ENCODE measurements at places on chromosomes 3 and 15.

- H3K27ac ChIP-seq: no peak overlapping the region
- H3K4me1 ChIP-seq: no peaks in the 10 kb centered on the region
- no peak for DNase-seq
- H3K27me3 ChIP-seq: no peaks in the 10 kb centered on the region
- peaks cover 31% of the 10 kb centered on the region for H3K36me3 ChIP-seq
These were observed 13.8 kb downstream of the EIF3J start for GRCh38 chr15:44550734-44551133.

- H3K36me3 ChIP-seq: no peaks in the 10 kb centered on the region
- H3K27me3 ChIP-seq: no peaks in the 10 kb centered on the region
- DNase-seq: no peak
- H3K4me1 ChIP-seq: no peaks in the 10 kb centered on the region
These were observed 5.5 kb upstream of the SACM1L start for GRCh38 chr3:45683417-45684326.

GRCh38 chr3:178465260-178466180, 70.7 kb upstream of the KCNMB2 start:
- no peaks in the 10 kb centered on the region for H3K27me3 ChIP-seq
- no peak overlapping the region for H3K27ac ChIP-seq
- DNase-seq: no peak
- H3K4me1 ChIP-seq: no peaks in the 10 kb centered on the region

DNA sequence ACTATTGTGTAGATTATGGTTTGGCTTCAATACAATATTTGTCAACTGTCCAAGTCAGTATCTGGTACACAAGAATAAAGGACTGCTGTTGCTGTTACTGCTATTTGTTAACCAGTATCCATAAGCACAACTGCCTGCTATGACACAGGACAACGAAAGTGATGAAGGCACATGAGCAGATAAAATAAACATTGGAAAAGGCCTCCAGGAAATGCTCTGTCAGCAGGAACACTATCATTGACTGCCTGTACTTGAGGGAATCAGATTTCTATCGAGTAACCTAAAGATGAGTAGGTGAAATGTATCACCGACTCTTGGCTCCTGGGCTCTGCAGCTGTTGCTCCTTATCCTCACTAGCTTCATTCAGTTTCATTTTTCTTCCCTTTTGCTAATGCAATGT, 56.5 kb downstream of the FMN1 start:
- no peaks in the 10 kb centered on the region for H3K27me3 ChIP-seq
- no peaks in the 10 kb centered on the region for H3K36me3 ChIP-seq
- DNase-seq: no peak
- H3K27ac ChIP-seq: no peak overlapping the region

GRCh38 chr3:9411302-9411701, 13.9 kb downstream of the SETD5 start:
- no peaks in the 10 kb centered on the region for H3K36me3 ChIP-seq
- peaks cover 5% of the 10 kb centered on the region for H3K4me1 ChIP-seq
- no peak for DNase-seq
- H3K4me3 ChIP-seq: no peak overlapping the region

- no peak for DNase-seq
- H3K27me3 ChIP-seq: no peaks in the 10 kb centered on the region
These were observed 314.7 kb upstream of the CNTN4 start for GRCh38 chr3:1783995-1784394.

- H3K27me3 ChIP-seq: no peaks in the 10 kb centered on the region
- no peak overlapping the region for H3K4me3 ChIP-seq
- H3K27ac ChIP-seq: no peak overlapping the region
- DNase-seq: no peak
- H3K36me3 ChIP-seq: no peaks in the 10 kb centered on the region
These were observed 1297.6 kb upstream of the ALCAM start for GRCh38 chr3:104069114-104069513.

DNA sequence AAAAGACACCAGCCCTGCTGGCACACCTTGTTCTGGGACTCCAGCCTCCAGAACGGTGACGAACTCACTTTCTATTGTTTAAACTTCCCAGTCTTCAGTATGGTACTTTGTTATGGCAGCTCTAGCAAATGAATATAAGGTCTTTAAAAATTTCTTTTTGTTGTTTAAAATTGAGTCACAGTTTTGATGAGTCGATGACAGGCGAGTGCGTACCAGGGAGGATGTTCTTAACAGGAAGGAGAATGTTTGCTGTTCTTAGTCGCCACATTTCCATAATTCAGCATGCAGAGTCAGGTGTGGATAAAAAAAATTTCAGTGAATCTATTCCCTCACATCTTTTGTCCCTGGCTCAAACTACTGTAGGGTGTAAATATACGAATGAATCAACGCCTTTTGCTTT, 12.4 kb downstream of the DNASE1L3 start:
- H3K36me3 ChIP-seq: no peaks in the 10 kb centered on the region
- H3K4me3 ChIP-seq: no peak overlapping the region

DNA sequence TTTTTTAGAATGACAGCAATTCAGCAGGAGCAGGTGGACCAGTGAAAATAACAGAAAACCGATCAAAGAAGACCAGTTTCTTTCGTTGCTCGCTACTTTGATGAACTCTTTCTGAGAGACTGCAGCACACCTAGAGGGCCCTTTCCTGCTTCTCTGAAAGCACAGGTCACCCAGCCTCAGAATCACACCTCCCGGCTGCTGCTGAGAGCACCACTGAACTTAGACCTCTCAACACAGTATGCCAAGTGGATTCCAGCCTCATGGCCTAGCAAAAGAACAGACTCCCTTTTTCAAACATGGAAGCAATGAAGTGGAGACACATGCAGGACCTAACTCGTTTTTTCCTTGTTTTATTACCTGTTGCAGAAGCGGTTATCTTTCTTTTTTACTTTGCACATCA, 13.9 kb upstream of the APH1B start:
- H3K4me3 ChIP-seq: no peak overlapping the region
- no peak overlapping the region for H3K27ac ChIP-seq
- H3K27me3 ChIP-seq: no peaks in the 10 kb centered on the region
- H3K36me3 ChIP-seq: no peaks in the 10 kb centered on the region
- no peaks in the 10 kb centered on the region for H3K4me1 ChIP-seq
- DNase-seq: no peak

- no peaks in the 10 kb centered on the region for H3K27me3 ChIP-seq
- H3K4me1 ChIP-seq: no peaks in the 10 kb centered on the region
- H3K36me3 ChIP-seq: no peaks in the 10 kb centered on the region
- no peak for DNase-seq
- no peak overlapping the region for H3K4me3 ChIP-seq
These were observed 65.3 kb upstream of the PSMD6 start for GRCh38 chr3:64088408-64089205.

GRCh38 chr3:66633402-66634381, 132.9 kb upstream of the LRIG1 start:
- H3K4me3 ChIP-seq: no peak overlapping the region
- no peak for DNase-seq
- H3K27me3 ChIP-seq: no peaks in the 10 kb centered on the region
- no peaks in the 10 kb centered on the region for H3K36me3 ChIP-seq
- no peak overlapping the region for H3K27ac ChIP-seq

GRCh38 chr3:107239703-107240102, 137.5 kb upstream of the CCDC54 start:
- no peak overlapping the region for H3K4me3 ChIP-seq
- H3K4me1 ChIP-seq: 0 out of 2 replicates have a peak, but pooled peaks cover 5% of the 10 kb centered on the region
- DNase-seq: no peak
- H3K36me3 ChIP-seq: no peaks in the 10 kb centered on the region
- no peak overlapping the region for H3K27ac ChIP-seq

DNA sequence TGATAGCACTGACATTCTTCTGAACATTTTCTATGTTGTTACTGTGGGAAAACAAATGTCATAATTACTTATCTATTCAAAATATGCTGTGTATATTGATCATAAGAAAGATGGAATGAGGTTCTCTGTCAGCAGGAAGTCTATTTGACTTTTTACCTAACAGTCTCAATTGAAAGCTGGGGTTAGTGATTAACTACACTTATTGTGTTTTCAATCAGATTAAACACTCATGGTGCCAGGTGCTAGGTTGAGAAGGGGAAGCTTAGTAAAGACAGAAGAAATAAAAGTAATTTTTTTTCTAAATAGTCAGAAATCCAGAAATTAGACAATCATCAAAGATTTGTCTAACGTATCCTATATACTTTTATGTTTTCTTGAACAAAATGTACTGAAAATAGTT, 281.0 kb upstream of the NR2E3 start:
- no peak overlapping the region for H3K27ac ChIP-seq
- no peak overlapping the region for H3K4me3 ChIP-seq
- no peaks in the 10 kb centered on the region for H3K4me1 ChIP-seq
- no peaks in the 10 kb centered on the region for H3K36me3 ChIP-seq
- DNase-seq: no peak

DNA sequence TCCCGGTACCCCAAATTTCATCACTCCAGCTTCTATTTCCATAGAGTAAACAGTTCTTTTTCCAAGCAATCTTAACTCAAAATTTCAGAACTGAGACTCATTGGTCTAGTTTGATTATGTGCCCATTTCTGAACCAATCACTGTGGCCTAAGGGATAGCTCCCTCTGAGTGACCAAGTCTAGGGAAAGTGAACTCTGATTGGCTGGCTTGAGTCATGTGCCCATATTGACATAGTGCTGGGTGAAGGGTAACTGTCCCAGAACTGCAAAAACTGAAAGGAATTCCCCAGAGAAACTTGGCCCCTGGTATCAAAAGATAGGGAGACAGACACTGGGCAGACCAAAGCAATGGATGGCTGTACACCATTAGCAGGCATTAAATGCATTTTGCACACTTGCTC, 171.2 kb upstream of the WNT5A start:
- DNase-seq: no peak
- no peak overlapping the region for H3K4me3 ChIP-seq
- H3K4me1 ChIP-seq: no peaks in the 10 kb centered on the region
- no peaks in the 10 kb centered on the region for H3K36me3 ChIP-seq
- no peak overlapping the region for H3K27ac ChIP-seq
- no peaks in the 10 kb centered on the region for H3K27me3 ChIP-seq

DNA sequence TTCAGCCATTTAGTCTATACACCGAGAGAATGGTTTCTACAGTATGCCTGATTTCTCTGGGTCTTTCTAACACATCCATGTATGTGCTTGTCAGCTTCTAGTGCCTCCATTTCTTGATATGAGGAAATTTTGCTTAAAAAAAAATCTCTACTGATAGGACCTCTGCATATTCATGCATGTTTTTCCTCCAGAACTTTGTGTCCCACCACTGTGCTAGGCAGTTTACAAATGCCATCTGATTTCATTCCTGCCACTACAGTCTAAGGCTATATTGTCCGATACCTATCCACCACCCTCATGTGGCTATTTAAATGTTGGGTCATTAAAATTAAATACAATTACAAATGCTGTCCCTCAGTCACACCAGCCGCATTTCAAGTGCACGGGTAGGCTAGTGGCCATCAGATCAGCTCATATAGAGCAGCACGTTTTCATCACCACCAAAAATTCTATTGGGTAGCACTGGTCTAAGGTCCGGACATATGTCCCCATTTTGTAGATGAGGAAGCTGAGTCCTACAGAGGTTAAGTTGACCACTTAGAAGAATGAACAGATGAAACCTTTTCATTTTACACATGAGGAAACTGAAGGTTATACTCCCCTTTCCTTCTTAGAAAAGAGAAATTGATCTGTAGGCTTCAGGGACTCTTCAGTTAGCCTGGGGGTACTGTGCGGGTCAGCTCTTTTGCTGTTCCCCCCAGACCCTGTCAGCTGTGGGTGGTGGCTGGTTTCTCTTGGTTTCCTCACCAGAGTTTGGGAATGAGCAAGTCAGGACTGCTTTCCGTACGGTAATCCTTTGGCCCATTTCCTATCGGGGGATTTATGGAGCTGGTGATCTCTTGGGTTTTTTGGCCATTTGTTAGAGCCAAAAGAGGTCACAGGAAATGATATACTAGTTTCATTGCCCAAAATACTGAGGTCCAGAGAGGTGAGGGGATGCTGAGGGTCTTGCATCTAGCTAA, 56.5 kb downstream of the SMAD3 start:
- DNase-seq: no peak
- H3K27ac ChIP-seq: peak overlapping the region; percentile 100
- no peak overlapping the region for H3K4me3 ChIP-seq
- H3K27me3 ChIP-seq: no peaks in the 10 kb centered on the region
- no peaks in the 10 kb centered on the region for H3K36me3 ChIP-seq
- peaks cover 97% of the 10 kb centered on the region for H3K4me1 ChIP-seq

GRCh38 chr3:122294359-122294758, 30.7 kb upstream of the CSTA start:
- H3K27ac ChIP-seq: no peak overlapping the region
- no peak overlapping the region for H3K4me3 ChIP-seq
- no peaks in the 10 kb centered on the region for H3K4me1 ChIP-seq
- peaks cover 6% of the 10 kb centered on the region for H3K27me3 ChIP-seq
- DNase-seq: no peak

- H3K27ac ChIP-seq: no peak overlapping the region
- H3K36me3 ChIP-seq: no peaks in the 10 kb centered on the region
These were observed 3.7 kb downstream of the ABTB1 start for GRCh38 chr3:127676456-127676855.

DNA sequence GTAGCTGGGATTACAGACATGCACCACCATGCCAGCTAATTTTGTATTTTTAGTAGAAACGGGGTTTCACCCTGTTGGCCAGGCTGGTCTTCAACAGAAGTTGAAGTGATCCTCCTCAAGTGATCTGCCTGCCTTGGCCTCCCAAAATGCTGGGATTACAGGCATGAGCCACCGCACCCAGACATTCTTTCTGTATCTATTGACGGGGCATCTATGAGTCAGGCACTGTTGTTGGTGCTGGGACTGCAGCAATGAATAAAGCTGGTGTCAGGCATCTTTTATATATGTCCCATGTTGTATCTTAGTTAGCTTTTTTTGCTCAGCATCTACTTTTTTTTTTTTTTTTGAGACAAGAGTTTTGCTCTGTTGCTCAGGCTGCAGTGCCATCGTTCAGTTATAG, 47.6 kb upstream of the ULK4 start:
- H3K27ac ChIP-seq: no peak overlapping the region
- no peaks in the 10 kb centered on the region for H3K4me1 ChIP-seq
- no peak for DNase-seq
- H3K36me3 ChIP-seq: no peaks in the 10 kb centered on the region
- H3K4me3 ChIP-seq: no peak overlapping the region
- no peaks in the 10 kb centered on the region for H3K27me3 ChIP-seq

DNA sequence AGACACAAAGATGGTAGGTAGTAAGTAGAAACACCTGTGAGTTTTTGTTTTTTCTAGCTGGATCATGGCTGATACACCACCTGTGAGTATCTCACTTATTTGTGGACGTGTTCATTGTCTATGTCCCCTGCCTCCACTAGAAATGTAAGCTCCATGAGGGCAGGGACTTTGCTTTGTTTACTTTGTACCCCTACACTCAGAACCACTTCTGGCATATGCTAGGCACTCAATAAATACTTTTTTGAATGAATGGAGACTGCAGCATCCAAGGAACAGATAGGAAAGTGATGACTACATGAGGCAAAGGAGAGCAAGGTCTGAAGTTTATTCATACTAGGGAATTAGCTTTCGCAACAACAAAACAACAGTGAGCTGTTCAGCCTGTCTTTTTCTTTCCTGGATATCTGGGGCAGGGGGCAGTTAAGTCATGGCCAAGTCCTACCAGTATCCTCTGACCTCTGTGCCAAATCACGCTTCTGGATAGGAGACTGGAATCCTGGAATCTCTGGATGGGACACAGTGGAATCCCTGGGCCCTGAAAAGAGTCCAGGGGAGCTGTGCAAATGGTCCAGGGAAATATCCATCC, 11.6 kb upstream of the EPB42 start:
- H3K4me3 ChIP-seq: no peak overlapping the region
- no peaks in the 10 kb centered on the region for H3K36me3 ChIP-seq
- H3K4me1 ChIP-seq: no peaks in the 10 kb centered on the region

Data from Panc1 (cell line).